HS-27A (cell line): ENCODE measurements at places on chromosomes 11 and 22.

DNA sequence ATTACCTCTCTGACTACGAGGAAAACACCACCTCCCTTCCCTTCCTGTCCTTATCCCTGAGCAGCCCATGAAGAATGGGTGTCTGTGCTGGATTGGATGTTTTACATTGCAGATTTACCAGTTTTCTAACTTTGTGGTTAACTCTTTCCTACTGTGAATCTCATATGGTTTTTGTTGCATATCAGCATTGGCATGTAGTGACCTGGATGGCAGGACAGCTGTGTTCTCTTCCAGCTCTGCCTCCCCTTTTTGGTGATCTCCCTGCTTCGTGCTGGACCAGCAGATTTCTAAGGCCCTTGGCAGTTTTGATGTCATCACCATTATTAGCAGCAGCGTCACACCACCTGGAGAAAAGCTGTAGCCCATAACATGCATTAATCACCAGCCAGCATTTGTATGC is 26.7 kb downstream of the OR6Q1 start:
- DNase-seq, result no peak

GRCh38 chr11:87397011-87397865 is 359.5 kb downstream of the TMEM135 start:
- DNase-seq, result no peak

DNA sequence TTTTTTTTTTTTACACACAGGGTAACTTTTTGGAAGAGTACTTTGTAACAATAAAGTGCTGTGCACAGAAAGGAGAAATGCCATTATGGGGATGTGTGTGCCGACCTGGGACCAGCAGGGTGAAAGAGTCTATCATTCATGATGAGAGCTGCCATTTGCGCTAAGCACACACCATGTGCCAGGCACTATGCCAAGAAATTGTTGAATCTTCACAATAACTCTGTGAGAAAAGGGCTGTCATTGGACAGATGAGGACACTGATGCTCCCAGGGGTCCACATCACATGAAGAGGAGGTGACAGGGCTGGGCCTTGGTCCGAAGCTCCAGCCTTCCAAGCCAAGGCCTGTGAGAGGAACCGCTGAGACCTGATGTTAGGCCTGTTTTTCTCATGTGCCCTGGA is 5.6 kb downstream of the DUSP18 start:
- no peak for DNase-seq

GRCh38 chr11:35305670-35306382 is 113.5 kb downstream of the SLC1A2 start:
- DNase-seq, result no peak

- DNase-seq, result no peak
Observed at GRCh38 chr11:47510209-47510608, 42.7 kb downstream of the CELF1 start.

DNA sequence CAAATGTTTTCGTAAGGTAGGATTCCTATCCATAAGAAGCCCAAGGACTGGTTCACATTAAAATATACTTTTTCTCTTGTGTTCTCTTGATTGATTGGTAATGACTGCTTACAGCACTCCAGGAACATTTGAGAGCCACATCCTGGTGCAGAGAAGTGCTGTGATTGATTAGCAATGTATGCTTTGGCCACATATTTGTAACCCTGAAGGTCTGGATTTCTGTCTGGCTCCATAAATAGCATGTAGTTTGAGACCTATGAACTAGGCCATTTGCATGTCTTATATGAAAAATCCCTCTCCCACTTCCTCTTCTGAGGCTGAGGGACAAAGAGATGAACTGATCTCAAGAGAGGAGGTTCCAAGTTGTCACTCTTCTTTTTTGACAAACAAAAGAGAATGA is 49.3 kb upstream of the CD44 start:
- no peak for DNase-seq

GRCh38 chr11:75453916-75454655 is 21.1 kb upstream of the KLHL35 start:
- DNase-seq, result no peak

- no peak for DNase-seq
Observed at GRCh38 chr11:92580908-92581307, 356.3 kb downstream of the FAT3 start.

DNA sequence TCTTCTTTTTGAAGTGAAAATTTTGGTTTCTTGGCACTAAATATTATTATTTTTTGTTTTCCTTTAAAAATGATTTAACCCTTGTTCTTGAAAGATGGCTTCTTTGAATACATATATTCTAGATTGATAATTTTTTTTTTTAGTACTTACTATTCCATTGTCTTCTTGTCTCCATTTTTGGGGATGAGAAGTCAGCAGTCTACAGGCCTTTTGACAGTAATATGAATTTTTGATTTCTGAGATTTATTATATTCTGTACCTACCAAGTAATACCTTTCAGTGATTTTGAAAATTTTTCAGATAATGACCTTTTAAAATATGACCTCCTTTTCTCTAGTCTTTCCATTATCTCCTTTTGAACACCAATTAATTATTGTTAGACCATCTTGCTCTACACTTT is 294.1 kb upstream of the LARGE1 start:
- DNase-seq, result no peak

- no peak for DNase-seq
Observed at GRCh38 chr11:122207505-122207904, 91.5 kb upstream of the BLID start.

GRCh38 chr11:132858223-132858622 is 674.1 kb downstream of the OPCML start:
- DNase-seq, result no peak

DNA sequence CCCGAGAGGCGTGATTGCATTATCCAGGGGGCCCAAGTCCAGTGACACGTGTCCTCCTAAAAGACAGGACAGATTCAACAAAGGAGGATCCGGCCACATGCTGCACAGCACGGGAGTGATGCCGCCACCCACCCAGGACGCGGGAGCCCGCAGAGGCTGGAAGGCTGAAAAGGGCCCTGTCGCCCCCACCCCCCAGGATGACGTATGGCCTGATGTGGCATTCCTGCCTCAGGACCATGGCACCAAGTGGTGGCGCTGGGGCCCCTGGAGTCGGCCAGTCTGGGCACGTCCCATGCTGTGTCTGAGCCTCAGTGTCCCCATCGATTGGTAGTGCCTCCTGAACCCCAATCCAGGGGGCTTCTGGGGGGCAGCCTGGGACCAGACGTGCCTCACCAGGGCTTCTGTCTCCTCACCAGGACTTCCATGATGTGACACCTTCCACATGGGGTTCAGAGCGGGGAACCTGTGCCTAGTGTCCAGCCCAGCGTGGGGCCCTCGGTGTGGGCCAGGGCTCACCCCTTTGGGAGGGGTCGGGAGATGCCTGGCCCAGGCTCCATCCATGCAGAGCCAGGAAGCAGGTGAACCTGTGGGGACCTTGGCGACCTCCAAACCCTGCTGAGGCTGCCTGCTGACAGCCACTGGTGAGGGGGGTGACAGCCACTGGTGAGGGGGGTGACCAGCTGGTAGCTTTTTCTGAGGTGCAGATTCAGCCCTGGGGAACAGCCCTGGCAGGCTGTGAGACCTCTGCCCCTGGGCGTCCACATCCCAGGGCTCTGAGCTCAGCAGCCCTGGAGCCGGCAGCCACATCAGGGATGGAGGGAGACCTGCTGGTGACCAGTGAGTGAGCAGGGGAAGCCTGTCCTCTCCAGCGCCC is 75.3 kb downstream of the KCNQ1 start:
- no peak for DNase-seq

DNA sequence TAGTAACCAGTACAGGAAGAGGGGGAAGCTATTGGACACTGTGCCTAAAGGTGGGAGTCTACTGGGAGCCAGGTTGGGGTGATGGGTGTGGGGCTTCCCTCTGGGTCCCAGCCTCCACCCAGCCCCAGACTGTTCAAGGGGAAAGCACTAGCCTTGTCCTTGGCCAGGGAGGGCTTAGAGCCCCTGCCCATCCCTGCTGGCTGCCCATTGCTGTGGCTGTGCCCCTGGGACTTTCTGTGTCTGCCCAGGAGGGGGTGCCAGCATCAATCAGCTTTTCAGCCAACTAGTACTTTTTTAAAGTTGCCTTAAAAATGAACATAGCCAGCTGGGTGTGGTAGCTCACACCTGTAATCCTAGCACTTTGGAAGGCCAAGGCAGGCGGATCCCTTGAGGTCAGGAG is 19.9 kb downstream of the INCENP start:
- no peak for DNase-seq

DNA sequence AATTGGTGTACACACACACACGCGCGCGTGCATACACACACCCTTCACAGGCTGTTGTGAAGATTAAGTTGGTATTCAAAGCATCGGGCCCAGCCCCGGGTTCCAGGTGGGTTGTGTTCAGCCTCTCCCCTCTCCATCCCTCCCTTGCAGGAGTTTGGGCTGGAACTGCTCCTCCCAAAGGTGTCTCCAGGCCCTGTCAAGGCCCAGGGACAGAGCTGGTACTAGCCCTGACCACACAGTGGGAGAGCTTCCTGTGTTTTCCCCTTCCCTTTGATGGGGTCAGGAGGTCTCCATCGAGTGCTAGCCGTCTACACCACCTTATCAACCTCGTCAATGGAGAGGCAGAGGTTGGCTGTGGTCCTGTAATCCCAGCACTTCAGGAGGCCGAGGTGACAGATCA is 36.5 kb upstream of the CSNK1E start:
- DNase-seq, result no peak

DNA sequence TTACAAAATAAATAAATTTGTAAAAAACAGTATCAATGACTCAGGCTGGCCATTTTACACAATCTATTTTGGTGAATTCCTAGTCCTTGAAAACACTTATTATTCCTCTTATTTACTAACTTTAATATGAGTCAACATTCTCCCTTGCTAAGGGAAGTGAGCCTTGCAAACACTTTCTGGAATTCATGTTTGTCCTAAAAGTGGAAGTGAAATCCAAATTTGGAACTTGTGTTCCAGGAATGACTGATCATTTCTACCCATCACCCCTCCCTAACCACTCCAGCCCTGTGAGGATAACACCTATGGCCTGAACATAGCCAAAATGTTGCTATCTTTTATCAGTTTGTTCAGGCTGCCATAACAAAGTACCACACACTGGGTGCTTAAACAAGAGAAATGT is 83.1 kb downstream of the OR5AK2 start:
- DNase-seq, result peak; percentile 12

- DNase-seq, result no peak
Observed at GRCh38 chr11:105577641-105578040, 32.2 kb upstream of the GRIA4 start.

DNA sequence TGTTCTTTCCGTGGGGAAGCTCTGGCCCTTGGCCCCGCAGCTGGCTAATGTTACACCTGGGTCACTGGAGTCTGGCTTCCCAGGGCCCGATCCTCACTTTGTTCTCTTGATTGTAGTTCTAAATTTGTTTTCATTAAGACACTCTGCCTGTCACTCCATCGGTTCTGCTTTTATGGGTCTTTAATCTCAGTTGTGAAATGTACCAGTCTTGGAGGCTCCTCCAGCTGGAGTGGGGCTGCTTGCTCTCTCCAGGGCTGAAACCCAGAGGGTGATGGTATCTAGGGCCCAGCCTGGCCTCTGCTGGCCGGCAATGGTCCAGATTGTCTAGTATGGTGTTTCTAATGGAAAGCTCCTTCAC is 352.9 kb downstream of the TENM4 start:
- DNase-seq, result no peak

GRCh38 chr11:17972987-17973386 is 39.9 kb downstream of the SERGEF start:
- DNase-seq, result peak; percentile 39

DNA sequence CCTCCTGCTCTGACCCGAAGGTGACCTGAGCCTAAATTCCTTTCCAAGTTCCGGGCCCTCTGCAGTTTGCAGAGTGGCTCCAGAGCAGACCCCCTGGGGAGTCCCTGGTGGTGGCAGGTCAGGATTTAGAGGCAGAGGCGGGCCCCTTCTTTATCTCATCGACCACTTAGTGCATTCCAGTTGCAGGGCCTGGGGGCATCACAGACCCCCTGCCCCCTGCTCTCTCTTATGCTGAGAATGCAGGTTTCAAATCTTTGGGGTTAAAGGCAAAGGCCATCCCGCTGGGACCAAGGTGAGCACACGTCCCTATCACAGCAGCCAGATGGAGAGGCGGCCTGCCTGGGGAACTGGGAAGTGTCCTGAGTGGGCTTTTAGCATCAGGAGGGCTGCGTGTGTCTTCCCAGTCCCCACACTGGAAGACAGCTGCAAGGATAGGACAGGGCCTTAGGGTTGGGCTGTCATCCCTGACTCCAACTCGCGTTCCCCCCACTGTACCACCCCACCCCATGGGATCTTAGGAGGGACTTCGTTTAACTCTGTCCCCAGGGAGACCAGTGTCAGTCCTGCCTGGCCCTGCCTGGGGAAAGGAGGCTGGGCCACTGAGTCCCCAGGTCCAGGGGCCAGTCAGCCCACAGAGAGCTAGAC is 11.3 kb downstream of the DERL3 start:
- DNase-seq, result no peak

DNA sequence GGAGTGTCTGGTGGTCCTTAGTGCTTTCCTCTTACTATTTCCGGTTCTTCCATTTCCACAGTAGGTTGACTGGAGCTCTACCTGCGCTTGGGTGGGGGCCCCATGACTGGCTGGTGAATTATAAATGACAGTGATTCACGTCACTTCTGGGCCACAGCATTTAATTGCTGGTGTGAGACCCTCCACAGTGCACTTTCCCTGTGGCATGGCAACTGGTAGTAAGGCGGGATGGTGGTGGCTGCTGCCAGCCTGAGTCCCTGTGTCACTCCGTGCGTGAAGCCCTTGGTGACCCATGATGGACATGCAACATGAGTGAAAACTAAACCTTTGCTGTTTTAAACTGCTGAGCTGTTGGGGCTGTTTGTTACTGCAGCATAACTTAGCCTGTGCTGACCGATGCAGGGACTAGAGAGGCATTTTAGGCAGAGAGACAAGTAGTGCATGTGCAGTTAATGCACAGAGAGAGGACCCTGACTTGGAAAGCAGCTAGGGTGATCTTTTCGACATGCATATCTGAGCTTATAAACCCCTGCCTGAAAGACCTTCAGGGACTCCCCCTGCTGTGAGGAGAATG is 3.1 kb downstream of the PRDM11 start:
- no peak for DNase-seq

DNA sequence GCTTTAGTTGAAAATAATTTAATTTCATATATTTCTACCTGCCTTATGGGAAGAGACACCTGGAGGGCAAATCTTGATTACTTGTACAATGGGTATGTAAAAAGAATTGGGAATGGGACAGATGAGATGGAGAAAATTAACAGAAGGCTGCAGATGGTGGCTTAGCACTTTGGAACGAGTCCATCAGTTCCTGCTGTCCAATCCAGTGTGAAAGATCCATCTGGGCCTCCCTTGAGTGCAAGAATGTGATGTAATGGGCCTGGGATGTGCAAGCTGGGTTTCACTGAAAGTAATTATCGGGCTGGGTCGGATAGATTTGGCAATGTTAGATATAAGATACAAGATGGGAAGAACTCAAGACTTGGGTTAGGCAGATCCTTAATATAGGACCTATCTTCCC is 42.0 kb downstream of the CECR2 start:
- no peak for DNase-seq

- no peak for DNase-seq
Observed at GRCh38 chr11:35836205-35836604, 107.7 kb upstream of the LDLRAD3 start.

GRCh38 chr22:37423283-37423682 is 4.0 kb downstream of the ELFN2 start:
- DNase-seq, result no peak

GRCh38 chr22:36853407-36854099 is 7.3 kb upstream of the NCF4 start:
- no peak for DNase-seq
